Activated naive CD8-positive, alpha-beta T cell treated with anti-CD3 and anti-CD28 coated beads, Interleukin-2, amount 50 U/mL, for 16 hours (primary cell): ENCODE measurements at places on chromosomes 4 and X.

DNA sequence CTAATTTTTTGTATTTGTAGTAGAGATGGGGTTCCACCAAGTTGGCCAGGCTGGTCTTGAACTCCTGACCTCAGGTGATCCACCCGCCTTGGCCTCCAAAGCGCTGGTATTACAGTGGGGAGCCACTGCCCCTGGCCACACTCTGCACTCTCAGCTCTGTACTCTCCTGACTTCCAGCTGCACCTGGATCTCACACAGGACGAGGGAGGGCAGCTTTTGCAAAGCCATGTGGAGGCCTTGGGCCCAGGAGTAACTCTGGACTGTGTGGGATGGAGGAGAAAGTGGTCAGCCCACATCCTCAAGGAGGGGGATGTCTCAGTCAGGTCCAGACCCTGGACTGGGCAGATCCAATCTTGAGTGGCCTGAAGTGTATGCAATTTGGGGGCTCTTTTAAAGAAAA is 23.0 kb downstream of the NAT8L start:
- DNase-seq: no peak

DNA sequence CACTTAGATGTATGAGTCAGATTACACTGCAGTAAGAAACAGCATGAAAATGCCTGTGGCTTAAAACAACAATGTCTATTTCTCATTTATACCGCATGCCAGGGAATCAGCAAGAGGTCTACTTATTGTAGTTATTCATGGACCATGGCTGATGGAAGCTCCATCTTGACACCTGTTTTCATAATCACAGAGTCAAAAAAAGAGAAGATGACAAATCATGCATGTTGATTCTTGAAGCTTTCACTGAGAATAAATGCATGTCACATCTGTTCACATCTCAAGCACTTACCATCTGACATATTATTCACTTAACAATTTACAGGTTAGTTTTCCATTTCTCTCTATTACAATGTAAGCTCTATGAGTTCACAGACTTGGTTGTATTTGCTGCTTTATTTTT is 194.2 kb upstream of the SLITRK2 start:
- DNase-seq: no peak

- no peak for DNase-seq
These were observed 38.9 kb downstream of the RGS12 start for GRCh38 chr4:3331511-3332394.

GRCh38 chr4:112515198-112516065 is 548 bp downstream of the NEUROG2 start:
- no peak for DNase-seq

DNA sequence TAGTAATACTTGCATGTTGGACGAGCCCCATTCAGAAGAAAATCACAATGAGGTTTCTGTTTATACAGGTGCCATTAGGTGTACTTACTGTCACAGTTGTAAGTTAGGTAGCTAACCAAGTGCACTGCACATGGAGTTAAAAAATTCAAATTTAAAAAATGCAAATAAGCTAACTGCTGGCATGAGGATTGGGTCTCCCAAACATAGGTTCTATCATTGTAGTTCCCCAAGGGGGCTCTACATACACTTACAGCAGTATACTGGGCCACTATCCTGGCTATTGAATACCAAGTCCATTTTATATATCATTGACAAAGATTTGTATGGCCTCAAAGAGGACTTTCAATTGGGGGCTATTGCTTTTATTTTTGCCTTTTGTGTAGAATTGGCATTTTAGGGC is 153.4 kb downstream of the FMR1NB start:
- DNase-seq: no peak
